Fibroblast of upper back skin (primary cell): ENCODE measurements at places on chromosomes 5 and 9.

DNA sequence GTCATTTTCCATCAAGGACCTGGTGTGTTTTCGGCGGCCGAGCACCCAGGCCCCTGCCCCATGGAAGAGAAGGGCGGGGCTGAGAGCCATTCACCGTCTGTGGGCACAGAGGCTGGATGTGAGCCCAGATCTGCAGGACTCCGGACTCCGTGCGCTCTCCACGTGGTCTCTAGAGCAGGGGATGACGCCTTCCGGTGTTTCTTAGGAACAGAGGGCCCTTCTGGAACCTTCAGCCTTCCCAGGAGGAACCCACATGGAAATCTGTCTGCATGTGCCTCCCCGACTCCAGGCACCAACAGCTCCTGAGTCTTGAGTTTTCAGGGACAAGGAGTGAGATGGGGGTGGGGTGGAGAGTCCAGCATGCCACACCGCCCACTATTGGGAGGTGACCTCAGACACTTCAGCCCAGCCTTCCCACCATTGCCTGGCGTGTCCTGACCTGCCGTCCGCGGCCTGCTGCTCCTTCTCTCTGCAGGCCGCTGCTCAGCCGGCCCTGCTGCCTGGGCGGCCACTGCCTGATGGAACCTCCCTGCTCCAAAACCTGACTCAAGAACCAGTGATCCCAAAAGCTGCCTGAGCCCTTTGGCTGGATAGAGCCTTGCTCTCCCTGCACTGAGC lies 2.4 kb upstream of the RXRA start:
- DNase-seq: no peak

DNA sequence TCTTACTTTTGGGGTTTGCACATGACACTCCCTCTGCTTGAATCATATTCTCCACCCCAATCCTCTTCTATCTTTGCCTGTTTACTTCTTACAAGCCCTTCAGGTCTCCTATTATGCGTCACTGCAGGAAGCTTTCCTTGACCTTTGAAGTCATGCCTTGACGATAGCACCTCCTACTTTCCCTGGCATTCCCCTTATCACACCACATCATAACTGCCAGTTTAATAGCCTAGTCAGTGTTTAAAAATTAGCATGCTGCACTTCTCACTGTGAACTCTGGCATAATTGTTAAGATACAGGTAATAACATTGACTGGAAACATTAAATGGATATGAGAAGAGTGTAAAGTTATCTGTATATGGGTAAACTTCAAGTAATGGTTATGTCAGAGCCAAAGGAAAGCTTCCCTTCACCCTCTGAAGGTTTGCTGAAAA lies 37.1 kb upstream of the CEP120 start:
- DNase-seq: no peak

GRCh38 chr5:103908336-103909080 lies 345.9 kb upstream of the NUDT12 start:
- DNase-seq: no peak

- DNase-seq: peak; percentile 81
These were observed 3.4 kb downstream of the IL4 start for GRCh38 chr5:132677191-132677590.
